ENCODE measurements at places on chromosomes 2 and 18. TPM values are rescaled to one million over a fixed set of nuclear protein-coding genes. Genes with fewer than 3 reads are reported as not detected.

GRCh38 chr18:66575263-66575662 is 28.6 kb downstream of the CDH19 start:
- H3K27ac ChIP-seq, result no peak overlapping the region
- no peak for DNase-seq
- no peaks in the 10 kb centered on the region for H3K4me1 ChIP-seq
- no peaks in the 10 kb centered on the region for H3K36me3 ChIP-seq
- no peak overlapping the region for H3K4me3 ChIP-seq

GRCh38 chr2:133947057-133947456 is 306.8 kb upstream of the MGAT5 start:
- no peak for DNase-seq
- H3K4me3 ChIP-seq, result no peak overlapping the region
- H3K36me3 ChIP-seq, result no peaks in the 10 kb centered on the region
- no peak overlapping the region for H3K27ac ChIP-seq

DNA sequence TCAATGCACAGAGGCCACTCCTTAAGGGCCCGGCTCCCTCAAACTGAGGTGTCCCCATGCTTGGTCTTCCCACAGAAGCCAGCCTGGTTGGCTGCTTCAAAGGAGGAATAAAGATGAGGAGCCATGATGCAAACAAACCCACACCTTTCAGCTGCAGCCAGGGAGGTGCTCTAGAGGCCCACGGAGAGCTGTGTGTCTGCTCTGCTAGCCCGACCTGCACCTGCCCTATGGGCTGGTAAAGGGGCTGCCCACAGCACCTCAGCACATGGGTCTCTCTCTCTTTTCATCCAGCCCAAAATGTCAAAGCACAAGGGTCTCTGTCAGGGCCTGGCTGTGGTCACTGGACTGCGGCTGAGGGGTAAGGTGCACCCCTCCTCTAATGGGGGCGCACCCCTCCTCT is 132.1 kb downstream of the MSH2 start:
- peaks cover 8% of the 10 kb centered on the region for H3K4me1 ChIP-seq
- no peak overlapping the region for H3K27ac ChIP-seq
- no peaks in the 10 kb centered on the region for H3K27me3 ChIP-seq

SLC30A3 gene
- 75.1 TPM for total RNA-seq

SERPINB12 gene
- not detected for total RNA-seq

BOLL gene
- total RNA-seq, result 0.28 TPM
